ENCODE measurements at places on chromosomes 2 and 18. TPM values are rescaled to one million over a fixed set of nuclear protein-coding genes. Genes with fewer than 3 reads are reported as not detected.

DNA sequence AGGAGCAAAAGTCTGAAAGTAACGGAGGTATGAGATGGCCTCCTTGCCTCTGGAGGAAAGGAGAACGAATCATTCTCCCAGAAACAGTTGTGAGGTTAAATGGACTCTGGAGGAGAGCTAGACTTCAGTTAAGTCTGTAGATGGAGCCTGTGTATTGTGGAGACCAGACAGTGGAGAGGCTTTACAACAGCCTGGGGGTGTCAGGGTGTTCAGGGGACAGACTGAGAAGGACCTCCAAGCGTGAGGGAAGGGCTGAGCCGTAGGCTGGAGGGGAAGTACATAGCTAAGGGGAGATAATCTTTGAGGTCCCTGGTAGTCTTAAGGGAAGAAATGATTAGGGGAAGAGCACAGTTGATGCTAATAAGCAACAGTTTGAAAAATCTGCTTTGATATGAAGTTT, 76.6 kb downstream of the GALNT1 start:
- H3K36me3 ChIP-seq = no peaks in the 10 kb centered on the region
- H3K27me3 ChIP-seq = no peaks in the 10 kb centered on the region
- H3K4me1 ChIP-seq = no peaks in the 10 kb centered on the region
- no peak overlapping the region for H3K4me3 ChIP-seq
- no peak overlapping the region for H3K27ac ChIP-seq

DNA sequence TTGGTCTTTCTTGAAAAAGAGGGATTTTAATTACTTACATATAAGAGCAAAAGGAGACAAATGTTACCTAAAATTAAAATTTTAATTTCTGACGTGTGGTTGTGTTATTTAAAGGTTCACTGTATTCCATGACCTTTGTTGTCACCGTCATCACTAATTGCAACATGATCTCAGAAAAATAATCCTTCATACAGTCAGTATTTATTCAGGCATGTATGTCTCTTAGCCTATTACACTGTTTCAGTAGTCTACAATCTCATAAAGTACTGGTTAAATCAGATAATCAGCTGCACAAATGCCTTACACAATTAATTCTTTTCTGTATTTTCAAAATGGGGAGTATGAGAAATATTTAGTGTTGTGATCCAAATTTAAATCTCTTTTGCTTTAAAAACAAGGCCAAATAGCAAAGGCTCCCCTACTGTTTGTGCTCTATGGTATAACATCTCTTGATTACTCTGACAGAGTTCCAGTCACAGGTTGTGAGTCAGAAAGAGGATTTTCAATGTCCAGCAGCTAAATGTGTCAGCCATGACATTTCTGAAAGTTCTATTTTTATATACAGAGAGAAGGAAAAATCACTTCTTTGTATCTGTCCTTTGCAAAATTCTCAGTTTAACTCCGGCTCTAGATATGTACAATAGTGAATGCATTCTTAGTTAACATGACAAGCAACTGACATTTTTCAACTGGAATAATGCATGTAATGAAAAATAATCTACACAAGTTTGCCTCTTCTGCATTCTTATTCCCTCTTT, 184.0 kb downstream of the FIGN start:
- H3K36me3 ChIP-seq = no peaks in the 10 kb centered on the region
- no peaks in the 10 kb centered on the region for H3K4me1 ChIP-seq
- no peak overlapping the region for H3K27ac ChIP-seq
- no peaks in the 10 kb centered on the region for H3K27me3 ChIP-seq

- no peaks in the 10 kb centered on the region for H3K36me3 ChIP-seq
- no peaks in the 10 kb centered on the region for H3K4me1 ChIP-seq
- H3K27ac ChIP-seq = no peak overlapping the region
Measured at GRCh38 chr2:108388045-108388444, 10.3 kb downstream of the SULT1C4 start.

- no peaks in the 10 kb centered on the region for H3K36me3 ChIP-seq
- no peaks in the 10 kb centered on the region for H3K27me3 ChIP-seq
- no peak overlapping the region for H3K27ac ChIP-seq
- no peak overlapping the region for H3K4me3 ChIP-seq
Measured at GRCh38 chr2:145020694-145021093, 500.8 kb upstream of the ZEB2 start.

DNA sequence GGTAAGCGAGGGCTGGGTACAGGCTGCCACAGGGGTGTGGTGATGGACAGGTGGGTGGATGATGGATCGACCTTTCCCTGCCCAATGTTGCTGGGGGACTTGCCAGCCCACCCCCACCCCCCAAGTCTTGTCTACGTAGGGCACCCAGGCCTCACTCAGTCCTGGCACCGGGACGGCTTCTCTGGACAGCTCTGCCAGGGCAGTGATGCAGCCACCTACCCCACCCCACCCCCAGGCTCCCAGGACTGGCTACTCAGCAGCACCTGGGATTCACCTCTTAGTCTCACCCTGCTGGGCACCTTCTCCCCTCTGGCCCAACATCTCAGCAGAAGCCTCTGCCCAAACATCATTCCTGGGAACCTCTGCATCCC, 55.7 kb downstream of the ANKMY1 start:
- DNase-seq = no peak
- no peaks in the 10 kb centered on the region for H3K36me3 ChIP-seq
- H3K27ac ChIP-seq = no peak overlapping the region
- H3K4me1 ChIP-seq = no peaks in the 10 kb centered on the region
- H3K27me3 ChIP-seq = no peaks in the 10 kb centered on the region

DNA sequence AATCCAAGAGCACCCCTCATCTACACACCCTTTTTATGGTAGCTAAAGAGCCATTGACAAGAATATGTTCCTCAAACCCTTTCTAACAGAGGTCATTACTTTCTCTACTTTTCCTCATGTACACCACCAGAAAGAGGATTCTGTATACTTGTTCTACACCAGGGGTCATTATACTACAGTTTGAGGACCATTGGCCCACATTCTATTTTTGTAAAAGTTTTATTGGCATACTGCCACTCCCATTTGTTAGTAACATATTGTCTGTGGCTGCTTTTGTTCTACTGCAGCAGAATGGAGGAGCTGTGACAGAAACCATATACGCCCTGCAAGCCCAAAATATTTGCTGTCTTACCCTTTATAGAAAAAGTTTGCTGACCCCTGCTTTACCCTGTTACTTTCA, 14.3 kb downstream of the HTR2B start:
- no peak overlapping the region for H3K27ac ChIP-seq
- no peaks in the 10 kb centered on the region for H3K27me3 ChIP-seq
- peaks cover 16% of the 10 kb centered on the region for H3K4me1 ChIP-seq
- DNase-seq = peak; percentile 86
- H3K4me3 ChIP-seq = no peak overlapping the region
- peaks cover 7% of the 10 kb centered on the region for H3K36me3 ChIP-seq

GRCh38 chr2:206241736-206242135, 32.7 kb upstream of the ZDBF2 start:
- no peaks in the 10 kb centered on the region for H3K4me1 ChIP-seq
- peak; percentile 25 for DNase-seq
- no peak overlapping the region for H3K4me3 ChIP-seq
- no peak overlapping the region for H3K27ac ChIP-seq

GRCh38 chr18:28792404-28793086, 615.6 kb upstream of the CDH2 start:
- no peaks in the 10 kb centered on the region for H3K4me1 ChIP-seq
- no peaks in the 10 kb centered on the region for H3K36me3 ChIP-seq
- no peak overlapping the region for H3K27ac ChIP-seq
- H3K4me3 ChIP-seq = no peak overlapping the region
- no peak for DNase-seq

DNA sequence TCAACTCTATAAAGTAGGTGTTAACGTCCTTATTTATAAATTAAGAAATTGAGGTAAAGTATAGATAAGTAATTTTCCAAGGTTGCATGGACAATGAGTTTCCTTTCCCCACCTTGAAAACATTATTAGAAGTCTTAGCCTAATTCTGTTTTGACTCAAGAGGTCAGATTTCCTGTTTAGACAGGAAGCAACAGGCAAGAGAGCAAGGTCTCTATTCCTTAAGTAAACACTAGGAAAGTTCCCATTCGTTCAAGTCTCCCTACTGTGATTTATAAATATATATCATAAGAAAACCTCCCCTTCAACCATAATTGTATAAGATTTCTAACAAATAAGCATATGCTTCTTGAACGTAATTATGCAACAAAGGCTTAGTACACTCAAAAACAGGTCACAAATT, 40.3 kb downstream of the CLASP1 start:
- no peak for DNase-seq
- no peak overlapping the region for H3K4me3 ChIP-seq
- H3K27me3 ChIP-seq = no peaks in the 10 kb centered on the region
- no peaks in the 10 kb centered on the region for H3K4me1 ChIP-seq
- H3K36me3 ChIP-seq = no peaks in the 10 kb centered on the region

RFX8 gene
- 2.6 TPM for total RNA-seq

AMER3 gene
- not detected for total RNA-seq

FOXI3 gene
- total RNA-seq = not detected
